Foreskin keratinocyte (primary cell): ENCODE measurements at places on chromosomes 11 and 22.

- no peak for DNase-seq
Measured at GRCh38 chr11:112241486-112241885, 15.3 kb downstream of the PTS start.

- no peak for DNase-seq
Measured at GRCh38 chr11:2247496-2247895, 22.9 kb downstream of the ASCL2 start.

DNA sequence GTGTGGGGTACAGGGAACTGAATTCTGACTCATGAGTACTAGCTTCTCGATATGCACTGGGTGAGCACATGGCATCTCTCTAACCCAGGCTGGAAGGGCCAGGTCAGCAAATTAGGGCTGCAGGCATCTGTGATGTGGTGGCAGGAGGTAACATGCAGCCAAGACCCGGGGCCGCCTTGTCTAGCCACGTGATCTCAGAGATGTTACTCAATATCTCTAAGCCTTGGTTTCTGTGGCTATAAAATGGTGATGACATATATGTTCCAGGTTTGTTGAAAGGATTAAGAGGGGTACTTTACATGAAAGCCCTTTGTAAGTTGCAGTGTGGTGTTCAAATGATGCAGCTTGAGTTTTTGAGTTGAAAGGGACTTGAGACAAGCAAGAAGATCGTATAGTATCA, 3.2 kb downstream of the ST14 start:
- DNase-seq, result no peak

GRCh38 chr11:3665336-3666022, 5.7 kb downstream of the CHRNA10 start:
- no peak for DNase-seq

DNA sequence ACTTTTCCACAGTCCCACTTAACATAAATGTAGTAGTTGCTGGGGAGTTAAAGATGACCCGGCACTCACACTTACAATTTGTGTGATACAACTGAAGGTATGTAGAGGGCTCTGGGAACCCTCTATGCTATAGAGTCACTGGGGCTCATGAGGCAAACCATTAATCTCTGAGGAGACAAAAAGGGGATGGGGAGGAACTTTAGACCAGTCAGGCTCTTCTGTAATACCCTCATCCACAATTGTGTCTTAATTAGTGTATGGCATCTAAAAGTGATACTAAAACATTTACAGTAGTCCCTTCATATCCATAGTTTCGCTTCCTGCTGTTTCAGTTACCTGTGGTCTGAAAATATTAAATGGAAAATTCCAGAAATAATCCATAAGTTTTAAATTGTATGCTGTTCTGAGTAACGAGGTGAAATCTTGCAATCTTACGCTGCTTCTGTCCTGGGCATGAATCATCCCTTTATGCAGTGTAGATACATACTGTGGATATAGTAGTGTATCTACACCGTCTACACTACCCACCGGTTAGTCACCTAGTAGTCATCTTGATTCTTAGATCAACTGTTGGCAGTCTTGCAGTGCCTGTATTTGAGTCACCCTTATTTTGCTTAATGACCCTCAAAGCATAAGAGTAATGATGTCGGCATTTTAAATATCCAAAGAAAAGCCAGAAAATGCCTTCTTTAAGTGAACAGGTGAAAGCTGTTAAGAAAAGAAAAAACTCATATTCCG, 12.2 kb downstream of the CBL start:
- DNase-seq, result peak; percentile 99

DNA sequence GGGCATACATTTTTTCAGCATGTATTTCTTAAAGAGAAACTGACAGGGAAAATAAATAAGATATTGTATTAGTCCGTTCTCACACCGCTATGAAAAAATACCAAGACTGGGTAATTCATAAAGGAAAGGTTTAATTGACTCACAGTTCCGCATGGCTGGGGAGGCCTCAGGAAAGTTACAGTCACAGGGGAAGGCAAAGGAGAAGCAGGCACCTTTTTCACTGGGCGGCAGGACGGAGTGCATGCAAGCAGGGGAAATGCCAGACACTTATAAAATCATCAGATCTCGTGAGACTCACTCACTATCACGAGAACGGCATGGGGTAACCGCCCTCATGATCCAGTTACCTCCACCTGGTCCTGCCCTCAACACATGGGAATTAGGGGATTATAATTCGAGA, 44.2 kb downstream of the PPFIA1 start:
- no peak for DNase-seq

- no peak for DNase-seq
Measured at GRCh38 chr11:33694346-33695050, 6.1 kb downstream of the C11orf91 start.

DNA sequence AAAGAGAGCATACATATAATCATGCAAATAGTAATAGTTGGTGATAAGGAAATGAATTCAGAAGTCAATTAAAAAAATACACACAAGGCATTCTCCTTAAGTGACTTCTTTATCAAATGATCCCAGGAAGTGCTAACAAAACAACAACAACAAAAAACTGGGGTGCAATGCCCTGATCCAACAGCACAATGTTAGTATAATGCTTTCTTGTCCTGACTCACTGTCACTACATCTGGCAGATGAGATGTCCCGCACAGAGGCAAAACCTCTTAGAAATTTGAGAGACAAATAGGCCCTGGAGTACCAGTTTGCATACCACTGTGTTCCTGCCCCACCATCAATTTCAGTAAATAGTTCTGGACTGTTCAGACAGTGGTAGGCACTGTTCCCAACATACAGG, 11.0 kb upstream of the AMBRA1 start:
- no peak for DNase-seq

DNA sequence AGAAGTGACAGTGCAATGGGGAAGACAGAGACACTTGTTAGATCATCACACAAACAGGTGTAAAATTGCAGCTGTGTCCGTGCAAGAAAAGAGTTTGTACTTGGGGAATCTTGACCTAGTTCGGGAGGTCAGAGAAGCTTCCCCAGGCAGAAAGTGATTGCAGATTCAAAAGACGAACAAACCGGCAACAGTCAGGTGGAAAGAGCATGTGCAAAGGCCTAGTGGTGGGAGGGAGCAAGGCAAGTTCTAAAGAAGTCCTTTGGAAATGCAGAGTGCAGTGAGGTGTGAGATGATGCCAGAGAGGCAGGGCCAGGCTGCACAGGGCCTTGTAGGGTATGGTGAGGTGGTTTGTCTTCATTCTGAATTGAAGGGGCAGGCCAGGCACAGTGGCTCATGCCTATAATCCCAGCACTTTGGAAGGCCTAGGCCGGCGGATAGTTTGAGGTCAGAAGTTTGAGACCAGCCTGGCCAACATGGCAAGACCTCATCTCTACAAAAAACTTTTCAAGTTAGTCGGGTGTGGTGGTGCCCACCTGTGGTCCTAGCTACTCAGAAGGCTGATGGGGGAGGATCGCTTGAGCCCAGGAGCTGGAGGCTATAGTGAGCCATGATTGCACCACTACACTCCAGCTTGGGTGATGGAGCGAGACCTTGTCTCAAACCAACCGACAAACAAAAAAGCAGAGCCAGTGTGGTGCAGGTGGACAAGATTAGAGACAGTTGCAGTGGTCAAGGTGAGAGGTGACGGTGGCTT, 1.9 kb upstream of the ESS2 start:
- DNase-seq, result no peak

DNA sequence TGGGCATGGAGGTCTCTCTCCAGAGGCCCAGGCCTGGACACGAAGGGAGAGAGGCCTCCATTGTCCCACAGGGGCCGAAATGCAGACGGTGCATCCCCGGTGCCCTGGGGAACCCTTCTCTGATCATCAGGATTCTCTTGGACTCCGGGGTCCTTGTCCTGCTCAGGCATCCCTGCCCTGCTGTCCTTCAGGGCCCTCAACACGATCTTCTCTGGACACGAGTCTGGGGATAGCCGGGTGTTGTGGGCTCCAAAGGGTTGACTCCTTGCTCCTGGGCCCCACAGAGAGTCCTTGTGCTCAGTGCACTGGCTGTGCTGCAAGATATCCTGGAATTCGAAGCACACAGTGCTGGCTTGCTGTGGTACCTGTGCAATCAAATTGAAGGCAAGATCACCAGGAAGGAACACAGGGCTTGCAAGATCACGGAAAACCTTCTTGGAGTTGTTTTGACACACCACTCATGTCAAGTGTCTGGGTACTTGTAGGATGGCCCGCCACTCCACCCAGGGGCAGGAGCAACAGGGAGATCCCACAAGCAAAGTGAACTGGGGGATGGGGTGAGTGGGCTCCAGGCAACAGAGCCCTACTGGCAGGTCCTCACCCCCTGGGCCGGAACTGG, 61.3 kb upstream of the PRODH start:
- no peak for DNase-seq

GRCh38 chr11:75347781-75348566, 3.5 kb downstream of the ARRB1 start:
- DNase-seq, result no peak

DNA sequence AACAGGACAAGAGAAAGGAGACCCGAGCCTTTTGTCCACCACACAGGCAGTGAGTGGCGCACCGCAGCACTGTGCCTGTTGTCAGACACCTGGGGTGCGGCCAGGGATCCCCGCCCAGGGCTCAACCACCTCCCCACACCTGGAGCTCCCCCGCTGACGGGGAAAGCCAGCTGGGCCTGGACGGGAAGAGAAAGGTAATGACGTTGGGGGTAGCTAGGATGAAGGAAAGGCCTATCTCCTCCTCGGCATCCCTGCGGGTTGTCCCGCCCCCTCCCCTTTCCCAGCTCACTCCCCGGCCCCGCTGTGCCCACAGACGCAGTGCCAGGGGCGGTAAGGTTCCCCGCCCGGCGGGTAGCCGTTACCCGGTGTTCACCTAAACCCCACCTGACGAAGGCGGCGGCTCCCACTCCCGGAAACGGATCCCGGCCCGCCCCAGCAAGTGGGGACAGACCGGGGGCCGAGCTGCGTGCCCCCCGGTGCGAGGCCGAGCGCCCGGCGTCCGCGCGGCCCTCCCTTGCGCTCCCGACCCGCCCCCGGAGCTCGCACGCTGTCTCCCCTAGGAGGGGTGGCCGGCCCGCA, 495 bp downstream of the HYOU1 start:
- DNase-seq, result peak; percentile 31

GRCh38 chr11:19968860-19969259, 191.4 kb downstream of the DBX1 start:
- DNase-seq, result no peak

DNA sequence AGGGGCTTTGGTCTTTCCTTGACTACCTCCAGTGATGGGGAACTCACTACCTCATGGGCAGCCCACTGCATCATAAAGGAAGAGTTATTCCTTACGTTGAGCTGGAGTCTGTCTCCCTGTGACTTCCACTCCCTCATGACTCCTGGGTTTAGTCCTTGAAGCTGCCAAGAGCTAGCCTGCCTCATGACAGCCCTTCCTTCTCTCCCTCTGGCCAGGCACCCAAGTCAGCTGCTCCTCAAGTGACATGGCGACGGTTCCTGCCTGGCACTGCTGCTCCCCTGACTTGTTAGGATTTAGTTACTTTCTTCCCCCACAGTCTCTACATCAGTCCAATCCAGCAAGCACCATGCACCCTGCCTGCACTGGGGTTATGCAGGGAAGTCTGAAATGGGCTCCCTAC, 196.1 kb upstream of the TBCEL start:
- no peak for DNase-seq

GRCh38 chr11:86807360-86807759, 7.0 kb downstream of the PRSS23 start:
- DNase-seq, result no peak

DNA sequence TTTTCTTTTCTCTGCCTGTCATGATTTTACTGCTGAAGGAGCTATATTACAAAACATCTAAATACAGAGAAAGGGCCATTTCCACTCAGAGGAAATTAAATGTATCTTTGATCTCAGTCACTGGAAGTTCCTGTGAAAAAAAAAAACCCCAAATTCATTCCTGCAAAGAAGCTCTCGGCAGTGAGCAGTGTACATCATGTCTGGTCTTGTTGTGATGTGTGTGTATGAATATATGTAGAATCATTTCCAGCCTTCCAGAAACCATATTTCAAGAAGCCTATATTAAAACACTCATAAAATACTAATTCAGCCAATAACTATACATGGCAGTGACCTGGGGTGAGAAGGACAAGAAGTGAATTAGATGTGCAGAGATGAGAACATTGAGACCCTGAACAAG, 393.2 kb upstream of the TENM4 start:
- DNase-seq, result peak; percentile 39

GRCh38 chr22:49349181-49349835, 478.4 kb downstream of the BRD1 start:
- no peak for DNase-seq

DNA sequence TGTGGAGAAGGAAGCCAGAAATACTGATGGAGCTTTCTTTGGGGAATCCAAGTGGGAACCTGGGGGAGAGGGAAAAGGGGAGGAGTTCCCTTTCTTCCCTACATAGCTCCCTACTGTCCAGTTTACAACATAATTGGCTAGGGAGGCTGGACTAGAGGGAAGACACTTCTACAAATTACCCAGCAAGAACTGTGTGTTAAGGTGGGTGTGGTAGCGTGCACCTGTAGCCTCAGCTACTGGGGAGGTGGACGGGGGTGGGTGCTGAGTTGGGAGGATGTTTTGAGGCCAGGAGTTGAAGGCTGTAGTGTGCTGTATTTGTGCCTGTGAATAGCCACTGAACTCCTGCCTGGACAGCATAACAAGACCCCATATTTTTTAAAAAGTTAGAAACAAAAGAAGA, 74.0 kb downstream of the NAV2 start:
- DNase-seq, result no peak

GRCh38 chr11:20840341-20840740, 171.0 kb downstream of the NELL1 start:
- no peak for DNase-seq

DNA sequence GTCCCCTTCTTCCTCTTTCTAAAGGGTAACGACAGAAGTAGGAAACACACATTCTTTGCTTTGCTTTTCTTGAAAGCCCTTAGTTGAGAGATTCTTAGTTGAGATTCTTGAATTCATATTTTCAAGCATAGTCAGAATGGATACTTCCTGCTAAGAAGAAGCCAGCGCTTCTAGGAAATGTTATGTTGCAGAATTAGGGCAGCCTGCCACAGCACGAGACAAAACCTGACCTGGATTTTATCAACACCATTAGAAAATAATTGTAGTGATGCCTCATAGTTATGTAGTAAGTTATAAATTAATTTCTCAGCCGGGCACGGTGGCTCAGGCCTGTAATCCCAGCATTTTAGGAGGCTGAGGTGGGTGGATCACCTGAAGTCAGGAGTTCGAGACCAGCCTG, 37.9 kb upstream of the NUP160 start:
- no peak for DNase-seq

DNA sequence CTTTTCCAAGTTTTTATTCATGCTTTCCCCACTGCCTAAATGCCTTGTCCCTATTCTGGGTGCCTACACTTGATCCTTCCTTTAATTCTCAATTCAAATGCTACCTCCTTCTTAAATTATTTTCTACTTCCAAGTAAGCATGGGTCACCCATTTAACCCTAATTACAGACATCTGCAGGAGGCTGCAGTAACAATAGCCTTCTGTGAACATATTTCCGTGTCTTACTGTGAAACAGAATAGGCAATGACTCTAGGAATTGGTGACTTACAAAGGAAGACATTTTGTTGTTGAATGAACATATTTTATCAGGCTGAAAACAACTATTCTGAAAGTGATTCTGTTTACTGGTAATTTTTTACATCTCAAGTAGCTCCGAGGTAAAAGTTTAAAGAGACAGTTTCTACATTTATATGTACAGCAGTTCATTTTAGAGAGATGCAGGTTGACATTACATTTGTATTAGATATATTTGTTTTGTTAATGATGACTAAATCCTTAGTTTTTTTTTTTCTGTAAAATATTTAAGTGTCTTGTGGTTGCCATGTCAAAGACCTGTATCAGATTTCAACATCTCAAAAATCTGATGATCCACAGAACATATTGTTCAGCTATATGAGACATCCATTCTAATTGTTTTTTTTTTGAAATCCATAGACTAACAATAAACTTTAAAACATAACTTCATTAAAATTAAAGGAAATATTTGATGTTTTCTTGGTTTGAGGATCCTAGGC, 316.8 kb downstream of the CASP12 start:
- no peak for DNase-seq
